ENCODE measurements at places on chromosomes 1 and 21.

DNA sequence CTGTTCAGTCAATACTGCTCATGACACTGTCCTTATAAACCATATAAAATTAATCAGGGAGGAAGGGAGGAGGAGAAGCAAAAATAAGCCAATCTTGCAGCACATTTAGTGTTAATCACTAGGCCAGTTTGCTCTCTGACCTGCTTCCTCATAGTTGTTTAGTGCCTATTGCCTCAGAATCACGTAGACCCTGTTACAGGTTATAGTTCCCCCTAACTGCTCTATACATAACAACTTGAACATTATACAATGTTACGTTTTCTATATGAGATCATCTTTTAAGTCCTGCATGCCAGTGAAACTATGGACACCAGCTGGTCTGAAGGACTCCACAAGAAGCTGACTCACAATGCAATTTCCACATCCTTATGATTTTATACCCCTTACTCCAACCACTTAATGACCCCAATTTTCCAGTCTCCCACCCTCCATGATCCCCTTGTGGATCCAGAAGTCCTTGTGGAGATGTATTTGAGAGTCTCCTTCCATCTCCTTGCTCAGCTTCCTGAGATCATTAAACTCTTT is 34.9 kb upstream of the TACSTD2 start:
- no peak for DNase-seq

DNA sequence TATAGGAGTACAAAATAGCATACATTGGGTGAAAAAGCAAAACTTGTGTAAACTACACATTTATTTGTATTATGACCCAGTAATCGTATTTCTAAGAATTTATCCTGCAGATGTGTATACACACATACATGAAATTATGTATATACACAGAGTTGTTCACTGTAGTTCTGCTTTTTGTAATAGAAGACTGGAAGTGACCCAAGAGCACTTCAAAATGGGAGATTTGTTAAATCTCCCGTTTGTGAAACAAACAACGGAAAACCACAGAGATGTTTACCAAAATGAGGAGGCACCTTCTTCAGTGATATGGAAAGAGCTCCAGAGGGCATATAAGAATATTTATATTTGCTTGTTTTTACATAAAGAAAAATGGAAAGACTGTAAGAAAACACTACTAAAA is 18.0 kb upstream of the MNDA start:
- DNase-seq = no peak

DNA sequence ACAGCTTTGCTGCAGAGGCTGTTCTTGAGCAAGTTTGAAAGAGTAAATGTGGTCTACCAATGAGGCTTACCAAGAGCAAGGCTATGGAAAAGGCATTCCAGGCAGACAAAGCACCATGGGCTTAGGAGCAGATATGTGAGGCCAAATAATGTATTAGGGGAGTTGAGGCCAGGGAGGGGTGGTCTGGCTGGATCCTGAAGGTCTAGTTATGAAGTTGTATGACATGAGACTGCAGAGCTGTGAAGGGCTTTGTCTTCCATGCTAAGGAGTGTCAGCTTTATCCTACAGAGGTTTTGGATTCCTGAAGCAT is 51.8 kb upstream of the TSPAN2 start:
- DNase-seq = no peak

DNA sequence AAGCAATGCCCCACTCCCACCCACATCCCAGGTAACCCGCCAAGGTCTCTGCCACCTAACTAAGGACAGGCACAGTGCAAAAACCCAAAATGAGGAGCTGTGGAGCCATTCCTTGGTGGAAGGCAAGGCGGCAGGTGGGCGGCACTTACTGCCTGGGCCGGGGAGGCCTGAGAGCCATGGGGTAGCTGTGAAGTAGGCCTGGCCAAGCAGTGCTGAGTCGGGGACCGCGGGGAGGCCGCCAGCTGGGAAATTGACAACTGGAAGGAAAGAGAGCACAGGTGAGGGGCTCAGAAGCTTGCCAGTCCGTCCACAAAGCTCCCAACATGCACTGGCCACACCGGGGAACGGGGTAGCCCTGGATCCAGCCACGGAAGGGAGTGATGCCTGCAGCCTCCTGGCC is 85.3 kb downstream of the NPHP4 start:
- DNase-seq = no peak

GRCh38 chr1:62897788-62898187 is 113.9 kb downstream of the ATG4C start:
- DNase-seq = no peak

DNA sequence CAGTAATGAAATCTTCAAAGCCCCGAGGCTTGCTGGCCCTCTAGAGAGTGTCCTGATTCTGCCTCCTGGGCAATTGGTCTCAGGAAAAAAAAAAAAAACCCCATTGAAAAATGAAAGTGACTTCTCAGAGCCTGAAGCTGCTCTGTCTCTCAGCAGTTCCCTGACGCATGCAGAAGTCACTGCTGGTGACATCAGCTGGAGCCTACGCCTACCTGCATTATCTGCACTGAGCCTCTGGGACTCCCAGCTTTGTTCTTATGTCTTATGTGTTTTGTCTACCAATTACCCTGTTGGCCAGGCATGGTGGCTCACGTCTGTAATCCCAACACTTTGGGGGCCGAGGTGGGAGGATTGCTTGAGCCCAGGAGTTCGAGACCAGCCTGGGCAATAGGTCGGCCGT is 10.1 kb upstream of the SLC25A33 start:
- no peak for DNase-seq

GRCh38 chr1:197127246-197127912 is 19.1 kb downstream of the ASPM start:
- no peak for DNase-seq

GRCh38 chr1:2049718-2050431 is at the start of gene PRKCZ:
TSS of gene PRKCZ (plus strand) at chr1:2050411. CDS start at chr1:2050631, 220 bp downstream.
- peak; percentile 78 for DNase-seq

DNA sequence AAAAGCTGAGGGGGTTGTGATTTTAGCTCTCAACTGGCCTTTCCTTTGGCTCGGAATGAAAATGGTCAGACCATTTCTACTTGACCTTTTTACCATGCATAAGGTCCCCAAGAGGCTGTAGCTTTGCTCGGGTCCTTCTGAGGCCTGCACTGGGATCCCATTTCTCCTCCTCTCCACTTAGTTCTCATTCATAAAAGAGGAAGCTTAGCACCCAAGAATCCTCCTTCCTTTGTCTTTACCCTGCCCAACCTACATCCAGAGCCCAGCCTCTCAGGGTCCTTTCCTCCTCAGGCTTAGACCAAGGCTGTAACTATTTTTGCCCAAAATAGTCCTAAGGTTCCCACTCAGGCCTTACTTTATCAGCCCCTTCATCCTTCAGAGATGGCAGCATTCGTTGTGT is 6.0 kb upstream of the SLC27A3 start:
- DNase-seq = no peak

DNA sequence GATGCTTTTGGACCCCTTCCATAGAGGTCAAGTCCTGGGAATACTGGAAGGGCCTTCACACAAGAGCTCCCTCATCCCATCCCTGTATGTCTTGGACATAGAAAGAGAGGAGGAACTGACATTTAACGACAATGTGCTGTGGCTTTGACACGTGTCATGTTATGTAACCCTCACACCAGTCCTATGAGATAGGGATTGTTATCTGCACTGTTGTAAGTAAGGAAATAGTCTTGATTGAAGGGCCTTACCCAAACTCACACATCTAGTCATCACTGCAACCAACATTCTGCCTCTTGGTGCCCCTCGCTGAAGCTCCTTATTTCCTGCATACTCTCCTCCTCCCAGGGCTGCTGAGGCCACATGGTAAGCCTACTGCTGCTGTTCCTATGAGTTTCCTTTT is 63.7 kb upstream of the ANGPTL1 start:
- no peak for DNase-seq

GRCh38 chr1:93661829-93662474 is 19.7 kb downstream of the BCAR3 start:
- DNase-seq = no peak

GRCh38 chr1:178031856-178032320 is 62.0 kb upstream of the RASAL2 start:
- no peak for DNase-seq

GRCh38 chr21:42432695-42433094 is 29.0 kb downstream of the UBASH3A start:
- DNase-seq = no peak

GRCh38 chr1:219924342-219924741 is 4.0 kb downstream of the SLC30A10 start:
- no peak for DNase-seq
